ENCODE measurements at places on chromosomes 5 and 9. TPM values are rescaled to one million over a fixed set of nuclear protein-coding genes. Genes with fewer than 3 reads are reported as not detected.

STK32A gene
- total RNA-seq, result 7.1 TPM

SNCAIP gene
- 25.7 TPM for total RNA-seq

PCDHGA3 gene
- 5.1 TPM for total RNA-seq

F2RL2 gene
- total RNA-seq, result 0.49 TPM

ENTREP1 gene
- total RNA-seq, result 20.9 TPM

IL5 gene
- total RNA-seq, result not detected

CDX1 gene
- 0.43 TPM for total RNA-seq

TICAM2 gene
- 1.5 TPM for total RNA-seq

SVEP1 gene
- total RNA-seq, result 32.6 TPM

ARSI gene
- total RNA-seq, result 15.4 TPM

FOXD4 gene
- 0.34 TPM for total RNA-seq

TAS2R1 gene
- total RNA-seq, result 0.85 TPM

TRIM36 gene
- 6.9 TPM for total RNA-seq

MYMK gene
- total RNA-seq, result not detected

NOXA1 gene
- total RNA-seq, result 10.1 TPM

BARX1 gene
- not detected for total RNA-seq

FBP2 gene
- total RNA-seq, result 0.88 TPM

MAP1B gene
- total RNA-seq, result 46.7 TPM

PDZD2 gene
- total RNA-seq, result 33.5 TPM

FOXD4L6 gene
- 0.20 TPM for total RNA-seq

CKMT2 gene
- total RNA-seq, result 1.7 TPM

TAF1L gene
- 0.03 TPM for total RNA-seq

ECSCR gene
- total RNA-seq, result 46.2 TPM

RUFY1 gene
- 58.6 TPM for total RNA-seq

FANCC gene
- total RNA-seq, result 12.4 TPM

CCDC69 gene
- total RNA-seq, result 69.0 TPM

SLC6A18 gene
- total RNA-seq, result not detected

SHLD3 gene
- total RNA-seq, result 4.6 TPM

SLC36A3 gene
- not detected for total RNA-seq

ERMP1 gene
- 19.0 TPM for total RNA-seq

LCP2 gene
- total RNA-seq, result 73.0 TPM

ENHO gene
- 0.85 TPM for total RNA-seq

PCDHB14 gene
- 10.6 TPM for total RNA-seq

LRRC19 gene
- total RNA-seq, result not detected

MAT2B gene
- total RNA-seq, result 69.7 TPM

PPP2R2B gene
- total RNA-seq, result 1.2 TPM

SUSD1 gene
- 23.6 TPM for total RNA-seq

MARCOL gene
- total RNA-seq, result not detected

Measured in lung (tissue), 17 donors.